Mesenchymal stem cell (in vitro differentiated cells and primary cell): ENCODE measurements at places on chromosomes 2 and 18.

- H3K4me3 ChIP-seq = no peak overlapping the region
- H3K36me3 ChIP-seq = no peaks in the 10 kb centered on the region
- H3K27me3 ChIP-seq = no peaks in the 10 kb centered on the region
- peaks cover 7% of the 10 kb centered on the region for H3K4me1 ChIP-seq
Observed at GRCh38 chr2:23241121-23241520, 143.9 kb upstream of the KLHL29 start.

DNA sequence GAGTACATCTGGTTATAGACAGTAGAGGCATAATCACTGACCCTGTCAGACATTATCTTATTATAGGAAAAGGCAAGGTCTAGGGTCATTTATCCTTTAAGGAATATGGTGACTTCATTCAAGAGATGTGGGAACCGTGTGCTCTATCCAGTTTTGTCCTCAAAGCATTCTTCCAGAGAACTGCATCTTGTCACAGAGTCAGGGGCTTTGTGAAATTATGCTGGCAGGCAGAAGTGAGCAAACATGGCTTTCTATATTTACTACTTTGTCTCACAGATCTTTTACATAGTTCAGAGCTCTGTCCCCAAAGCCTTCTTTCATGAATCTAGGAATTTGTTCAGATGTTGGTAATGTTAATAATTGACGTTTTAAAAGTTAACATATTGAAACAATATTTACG lies 177.4 kb downstream of the ASXL3 start:
- DNase-seq = peak; percentile 2
- H3K4me3 ChIP-seq = peak overlapping the region; percentile 62
- H3K27ac ChIP-seq = no peak overlapping the region
- H3K27me3 ChIP-seq = no peaks in the 10 kb centered on the region
- no peaks in the 10 kb centered on the region for H3K36me3 ChIP-seq
- peaks cover 2% of the 10 kb centered on the region for H3K4me1 ChIP-seq

GRCh38 chr2:30213326-30213725 lies 18.0 kb upstream of the LBH start:
- no peaks in the 10 kb centered on the region for H3K36me3 ChIP-seq
- no peak overlapping the region for H3K27ac ChIP-seq

DNA sequence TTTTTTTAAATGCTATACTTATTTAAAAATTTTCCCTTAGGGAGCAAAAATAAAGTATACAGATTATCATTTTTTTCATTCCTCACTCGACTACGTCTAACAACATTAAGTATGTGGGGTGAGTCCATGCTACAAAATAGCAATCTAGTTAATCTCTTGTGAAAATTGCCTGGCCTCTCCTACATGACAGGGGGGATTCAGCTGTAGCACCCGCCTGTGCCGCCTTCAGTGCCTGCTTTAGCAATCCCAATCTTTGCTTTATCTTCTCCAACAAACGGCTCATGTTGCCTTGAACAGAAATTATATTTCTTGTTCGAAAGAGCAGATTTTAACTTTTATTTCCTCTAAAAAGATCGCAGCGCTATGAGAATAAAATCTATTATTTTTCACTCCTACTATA lies 2.4 kb upstream of the SOX11 start:
- no peaks in the 10 kb centered on the region for H3K27me3 ChIP-seq
- peaks cover 16% of the 10 kb centered on the region for H3K4me1 ChIP-seq
- H3K4me3 ChIP-seq = no peak overlapping the region

- no peaks in the 10 kb centered on the region for H3K27me3 ChIP-seq
- DNase-seq = no peak
- peaks cover 7% of the 10 kb centered on the region for H3K4me1 ChIP-seq
- no peak overlapping the region for H3K4me3 ChIP-seq
Observed at GRCh38 chr18:36415625-36416024, 118.1 kb downstream of the FHOD3 start.

GRCh38 chr2:119996148-119996547 lies 16.7 kb upstream of the EPB41L5 start:
- no peaks in the 10 kb centered on the region for H3K36me3 ChIP-seq
- H3K4me3 ChIP-seq = no peak overlapping the region
- DNase-seq = no peak
- H3K4me1 ChIP-seq = no peaks in the 10 kb centered on the region

GRCh38 chr18:28735731-28736130 lies 558.8 kb upstream of the CDH2 start:
- DNase-seq = peak; percentile 88
- no peaks in the 10 kb centered on the region for H3K4me1 ChIP-seq
- H3K36me3 ChIP-seq = no peaks in the 10 kb centered on the region
- H3K27ac ChIP-seq = no peak overlapping the region
- H3K27me3 ChIP-seq = no peaks in the 10 kb centered on the region

DNA sequence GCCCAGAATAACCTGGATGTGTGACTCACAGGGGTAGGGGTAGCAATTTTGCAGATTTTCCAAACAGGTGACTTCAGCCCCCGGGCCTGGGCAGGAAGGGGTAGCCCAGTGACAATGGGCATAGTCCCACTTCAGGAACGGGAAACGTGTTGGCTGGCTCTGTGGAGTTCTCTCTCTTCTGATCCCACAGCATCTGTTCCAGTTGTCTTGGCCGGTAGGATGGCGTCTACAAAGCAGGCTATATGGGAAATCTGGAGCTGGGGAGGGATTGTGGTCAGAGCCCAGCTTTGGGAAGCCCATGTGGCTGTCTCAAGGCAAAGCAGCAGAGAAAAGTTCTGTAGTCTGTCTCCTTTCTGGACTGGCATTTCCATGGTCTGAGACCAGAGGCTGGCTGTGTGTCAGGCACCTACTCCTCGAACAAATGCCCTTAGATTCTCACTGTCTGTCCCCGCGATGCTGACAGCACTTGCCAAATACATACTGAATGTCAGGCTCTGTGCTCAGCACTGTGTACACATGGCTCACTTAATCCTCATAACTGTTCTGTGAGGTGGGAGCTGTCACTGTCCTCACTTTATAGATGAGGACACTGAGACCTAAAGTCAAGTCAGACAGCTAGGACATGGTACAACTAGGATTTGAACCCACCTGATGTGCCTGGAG lies 17.9 kb upstream of the TMEM214 start:
- no peak overlapping the region for H3K27ac ChIP-seq
- H3K27me3 ChIP-seq = no peaks in the 10 kb centered on the region
- H3K4me1 ChIP-seq = peaks cover 8% of the 10 kb centered on the region

- H3K27me3 ChIP-seq = no peaks in the 10 kb centered on the region
- H3K36me3 ChIP-seq = no peaks in the 10 kb centered on the region
- DNase-seq = no peak
Observed at GRCh38 chr2:99571954-99572353, 82.1 kb upstream of the REV1 start.

GRCh38 chr2:10267036-10267435 lies 35.7 kb upstream of the HPCAL1 start:
- H3K27ac ChIP-seq = no peak overlapping the region
- peaks cover 14% of the 10 kb centered on the region for H3K4me1 ChIP-seq
- no peak for DNase-seq

DNA sequence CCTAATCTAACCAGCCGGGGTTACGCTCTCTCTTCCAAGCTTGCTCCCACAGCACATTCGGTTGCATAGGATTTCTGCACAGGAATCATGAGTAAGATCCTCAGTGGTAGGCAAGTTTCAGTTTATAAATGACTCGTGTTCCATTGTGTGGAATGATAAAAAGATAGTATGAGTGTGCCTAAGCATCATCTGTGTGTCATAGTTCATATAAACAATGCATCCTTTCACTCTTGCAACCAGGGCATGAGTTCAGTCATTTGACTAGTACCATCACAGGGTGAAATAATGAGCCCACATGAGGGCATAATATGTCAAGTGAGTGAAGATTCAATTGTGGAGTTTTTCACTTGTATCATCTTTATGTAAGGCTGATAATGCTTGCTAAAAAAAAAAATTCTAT lies 417.1 kb upstream of the CDH2 start:
- H3K27me3 ChIP-seq = no peaks in the 10 kb centered on the region
- H3K4me3 ChIP-seq = no peak overlapping the region
- no peak overlapping the region for H3K27ac ChIP-seq

GRCh38 chr2:63101954-63102353 lies 51.3 kb downstream of the OTX1 start:
- H3K27ac ChIP-seq = no peak overlapping the region
- no peaks in the 10 kb centered on the region for H3K4me1 ChIP-seq
- H3K27me3 ChIP-seq = no peaks in the 10 kb centered on the region
- no peak for DNase-seq
- H3K4me3 ChIP-seq = no peak overlapping the region

DNA sequence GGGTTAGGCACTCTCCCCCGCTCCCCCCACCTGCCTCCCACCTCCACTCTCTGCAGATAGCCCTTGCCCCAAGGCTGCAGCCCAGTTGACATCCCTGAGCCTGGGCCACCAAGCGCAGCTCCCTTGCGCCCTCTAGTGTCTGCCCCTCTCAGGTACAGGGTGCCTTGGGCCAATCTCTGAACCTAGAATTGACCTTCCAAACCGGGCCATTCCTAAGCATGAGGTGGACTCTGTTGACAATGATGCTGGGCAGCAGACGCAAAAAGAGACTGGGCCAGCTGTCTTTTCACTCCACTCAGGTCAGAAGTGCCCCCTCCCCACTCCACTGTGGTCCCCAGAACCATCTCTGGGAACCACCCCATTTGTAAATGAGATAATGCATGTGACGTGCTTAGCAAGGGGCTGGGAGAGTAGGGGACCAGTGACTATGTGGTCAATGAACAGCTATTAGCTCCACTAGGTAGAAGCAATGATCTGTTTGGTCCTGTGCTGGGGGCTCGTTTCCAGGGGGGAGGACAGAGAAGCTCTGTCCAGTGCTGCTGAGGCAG lies 43.3 kb upstream of the PLB1 start:
- H3K4me3 ChIP-seq = no peak overlapping the region
- peak; percentile 46 for DNase-seq
- peaks cover 23% of the 10 kb centered on the region for H3K4me1 ChIP-seq
- no peaks in the 10 kb centered on the region for H3K36me3 ChIP-seq
- no peaks in the 10 kb centered on the region for H3K27me3 ChIP-seq
- H3K27ac ChIP-seq = no peak overlapping the region

DNA sequence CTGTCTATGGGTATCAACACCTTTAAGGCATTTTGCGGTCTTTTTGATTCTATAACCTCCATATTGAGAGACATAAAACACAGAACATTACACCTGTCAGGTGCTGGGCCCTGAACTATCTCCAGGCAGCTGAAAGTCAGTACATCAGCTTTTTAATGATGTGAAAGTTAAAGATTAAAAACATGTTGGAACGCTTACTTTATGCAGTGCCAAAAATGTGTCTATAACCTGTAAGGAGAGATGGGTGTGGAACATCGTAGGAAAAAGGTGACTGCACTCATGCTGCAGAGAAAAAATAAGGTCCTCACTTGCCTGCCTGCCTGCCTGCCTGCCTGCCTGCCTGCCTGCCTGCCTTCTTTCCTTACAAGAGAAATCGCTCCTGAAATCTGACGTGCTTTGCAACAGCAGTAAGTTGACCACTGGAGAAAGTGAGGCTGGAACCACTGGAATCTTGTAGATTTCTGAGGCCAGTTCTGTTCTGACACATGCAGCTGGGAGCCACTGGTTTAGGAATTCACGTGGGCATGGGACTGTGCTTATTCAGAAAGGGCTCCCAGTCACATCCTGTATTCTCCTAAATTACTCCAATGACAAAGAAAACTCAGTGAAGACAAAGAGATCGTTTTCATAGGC lies 34.1 kb downstream of the BCL11A start:
- H3K27ac ChIP-seq = peak overlapping the region; percentile 41
- H3K36me3 ChIP-seq = no peaks in the 10 kb centered on the region
- DNase-seq = peak; percentile 6
- H3K4me3 ChIP-seq = no peak overlapping the region

DNA sequence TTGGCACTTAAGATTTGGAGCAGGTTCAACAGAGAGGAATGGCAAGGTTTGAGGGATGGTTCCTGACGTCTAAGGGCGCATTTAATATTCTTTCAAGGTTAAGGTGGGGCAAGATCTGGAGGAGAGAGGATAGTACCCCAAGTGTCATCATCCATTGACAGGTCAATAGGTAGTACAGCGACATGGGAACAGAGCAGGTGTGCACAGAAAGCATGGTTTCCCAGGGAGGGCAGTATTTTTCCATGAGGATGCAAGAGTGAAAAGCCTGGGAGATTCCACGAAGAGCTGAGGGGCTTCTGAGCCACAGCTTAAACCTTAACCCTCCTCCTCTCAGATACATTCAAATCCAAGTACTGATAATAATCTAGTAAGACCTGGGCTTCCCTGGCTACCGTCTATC lies 9.1 kb downstream of the HES6 start:
- no peaks in the 10 kb centered on the region for H3K36me3 ChIP-seq
- H3K27me3 ChIP-seq = peaks cover 25% of the 10 kb centered on the region
- no peak overlapping the region for H3K27ac ChIP-seq
- DNase-seq = no peak
- H3K4me1 ChIP-seq = peaks cover 16% of the 10 kb centered on the region
- H3K4me3 ChIP-seq = peak overlapping the region; percentile 81
